Lower lobe of right lung (tissue), 2 donors: ENCODE measurements at places on chromosomes 12 and 14. TPM values are rescaled to one million over a fixed set of nuclear protein-coding genes. Genes with fewer than 3 reads are reported as not detected.

Gene LRRIQ1
- 10.6 TPM for total RNA-seq

GRCh38 chr14:61467296-61467695, 145.9 kb downstream of the PRKCH start:
- no peak overlapping the region for H3K4me3 ChIP-seq
- no peaks in the 10 kb centered on the region for H3K27me3 ChIP-seq
- peaks cover 65% of the 10 kb centered on the region for H3K4me1 ChIP-seq

Gene NOS1
- total RNA-seq: 3.5 TPM

DNA sequence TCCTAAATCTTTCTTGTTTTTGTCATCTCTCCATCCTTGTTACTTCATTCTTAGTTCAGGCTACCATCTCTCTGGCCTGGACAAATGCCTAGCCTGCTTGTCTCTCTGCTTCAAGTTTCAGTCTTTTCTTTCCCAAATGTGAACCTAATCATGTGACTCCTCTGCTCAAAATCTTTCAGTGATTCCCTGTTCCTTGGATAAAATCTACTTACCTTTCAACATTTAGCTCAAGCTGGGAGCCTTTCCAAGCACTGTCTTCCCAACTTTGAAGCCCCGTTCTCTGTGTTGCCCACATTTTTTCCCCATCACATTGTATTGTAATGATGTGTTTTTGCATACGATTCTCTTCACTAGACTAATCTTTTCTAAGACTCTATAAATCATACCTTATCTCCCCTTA, 24.7 kb downstream of the SLC7A8 start:
- H3K27ac ChIP-seq: no peak overlapping the region
- no peak overlapping the region for H3K4me3 ChIP-seq
- no peaks in the 10 kb centered on the region for H3K36me3 ChIP-seq
- peaks cover 50% of the 10 kb centered on the region for H3K4me1 ChIP-seq
- H3K27me3 ChIP-seq: no peaks in the 10 kb centered on the region
- DNase-seq: no peak

Gene TAS2R9
- total RNA-seq: not detected
